ENCODE measurements at places on chromosomes 4 and X.

- no peak for DNase-seq
These were observed 26.5 kb downstream of the GALNT7 start for GRCh38 chr4:173195109-173195508.

GRCh38 chr4:40214038-40214437, 17.2 kb downstream of the RHOH start:
- no peak for DNase-seq

DNA sequence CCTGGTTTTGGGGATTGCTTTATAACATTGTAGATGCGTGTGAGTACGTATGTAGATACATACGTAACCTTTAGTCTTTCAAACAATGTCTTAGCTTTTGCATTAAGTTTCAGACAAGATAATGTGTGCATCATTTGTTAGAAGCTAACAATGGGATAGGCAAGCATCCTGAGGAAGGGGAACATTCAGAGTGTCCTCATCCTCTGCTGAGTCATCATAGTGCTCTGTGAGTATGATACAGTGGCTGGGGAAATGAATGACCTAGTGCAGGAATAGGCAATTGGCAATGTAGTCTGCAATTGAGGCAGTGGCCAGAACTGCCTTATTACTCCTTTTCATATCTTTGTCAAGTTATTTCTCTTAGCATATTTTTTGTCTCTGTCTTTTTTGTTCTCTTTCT, 7.3 kb downstream of the NAP1L5 start:
- DNase-seq, result no peak

DNA sequence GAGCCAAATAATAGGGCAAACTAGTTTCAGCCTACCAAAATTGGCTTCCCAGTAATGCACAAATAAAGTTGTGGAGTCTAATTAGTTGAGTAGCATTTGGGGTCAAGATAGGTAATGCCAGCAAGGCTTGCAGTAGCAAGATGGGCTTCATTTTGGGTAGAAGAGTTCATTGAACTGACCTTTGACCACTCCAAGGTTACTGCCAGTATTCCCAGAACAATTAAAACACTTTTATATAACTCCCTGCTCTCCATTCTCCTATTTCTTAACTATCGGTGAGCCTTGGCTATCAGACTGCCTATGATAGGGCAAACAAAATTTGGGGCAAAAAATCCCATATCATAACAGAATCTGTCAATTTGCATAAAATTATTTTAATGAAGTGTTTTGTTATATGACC, 7.1 kb downstream of the DNAAF6 start:
- DNase-seq, result no peak

- no peak for DNase-seq
These were observed 2334.0 kb downstream of the PCDH7 start for GRCh38 chr4:33054161-33054560.

GRCh38 chr4:125961626-125962025, 646.9 kb downstream of the FAT4 start:
- DNase-seq, result no peak

All from NCI-H2081 treated with DMSO at 0.1 percent for 48 hours (cell line).